ENCODE measurements at places on chromosomes 2 and 18.

DNA sequence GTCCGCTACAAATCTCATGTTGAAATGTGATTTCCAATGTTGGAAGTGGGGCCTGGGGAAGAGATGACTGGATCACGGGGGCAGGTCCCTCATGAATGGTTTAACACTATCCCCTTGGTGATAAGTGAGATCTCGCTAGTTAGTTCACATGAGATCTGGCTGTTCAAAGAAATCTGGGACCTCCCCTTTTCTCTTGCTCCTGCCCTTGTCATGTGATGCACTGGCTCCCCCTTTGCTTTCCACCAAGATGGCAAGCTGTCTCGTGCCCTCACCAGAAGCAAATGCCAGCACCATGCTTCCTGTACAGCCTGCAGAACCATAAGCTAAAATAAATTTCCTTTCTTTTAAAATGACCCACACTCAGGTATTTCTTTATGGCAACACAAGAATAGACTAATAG, 57.3 kb upstream of the C2orf15 start:
- no peak for DNase-seq

DNA sequence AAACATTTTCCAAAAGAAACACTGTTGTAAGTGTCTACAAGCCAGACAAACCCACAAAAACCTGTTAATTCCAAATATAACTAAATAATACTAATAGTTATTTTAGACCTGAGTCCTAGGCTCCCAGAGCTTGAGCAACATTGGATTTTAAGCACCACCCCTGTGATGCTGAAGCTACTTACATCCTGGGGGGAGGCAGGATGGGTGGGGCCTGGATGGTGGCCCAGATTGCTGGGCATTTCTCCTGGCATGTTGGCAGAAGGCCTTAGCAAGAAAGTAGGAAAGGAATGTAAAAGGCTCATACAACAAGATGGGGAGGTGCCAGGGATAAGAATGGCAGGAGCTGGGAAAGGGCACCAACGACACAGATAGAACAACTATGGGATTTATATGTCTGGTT, 50.7 kb upstream of the OTX1 start:
- no peak for DNase-seq

GRCh38 chr2:43328133-43328532, 101.7 kb upstream of the ZFP36L2 start:
- no peak for DNase-seq

DNA sequence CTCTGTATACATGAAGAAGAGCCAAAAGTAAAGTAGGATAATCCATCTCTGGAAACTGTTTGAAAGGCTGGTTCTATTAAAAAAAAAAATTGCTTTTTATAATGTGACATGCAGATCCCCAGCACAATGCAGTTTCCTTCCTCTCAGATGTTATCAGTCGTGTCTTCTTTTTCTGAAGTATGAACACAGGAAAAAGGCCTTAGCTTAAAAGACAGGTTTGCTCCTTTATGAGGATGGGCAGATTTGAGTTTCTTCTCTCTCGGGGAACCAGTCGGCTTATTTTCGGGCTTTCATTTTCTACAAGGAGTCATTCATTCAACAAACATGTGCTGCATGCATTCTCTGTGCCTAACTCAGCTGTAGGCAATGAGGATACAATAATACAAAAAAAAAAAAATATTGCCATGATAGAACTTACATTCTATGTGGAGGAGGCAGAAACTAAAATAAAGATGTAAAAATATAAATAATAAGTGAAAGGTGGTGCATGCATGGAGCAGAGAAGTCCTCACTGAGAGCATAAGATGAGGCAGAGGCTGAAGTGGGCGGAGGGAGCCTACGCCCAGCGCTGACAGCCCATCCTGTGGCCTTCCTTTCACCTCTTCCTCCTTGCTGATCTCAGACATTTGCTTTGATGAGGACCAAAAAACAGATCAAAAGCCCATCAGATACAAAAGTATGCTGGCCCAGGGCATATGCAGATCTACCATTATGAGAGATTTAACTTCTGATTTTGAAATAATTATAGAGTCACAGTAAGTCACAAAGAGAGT, at the start of gene CD226:
TSS of gene CD226 (minus strand) at position 513 of the 773 bp plus-strand sequence. CDS start at position 46, 467 bp downstream.
- DNase-seq, result no peak

DNA sequence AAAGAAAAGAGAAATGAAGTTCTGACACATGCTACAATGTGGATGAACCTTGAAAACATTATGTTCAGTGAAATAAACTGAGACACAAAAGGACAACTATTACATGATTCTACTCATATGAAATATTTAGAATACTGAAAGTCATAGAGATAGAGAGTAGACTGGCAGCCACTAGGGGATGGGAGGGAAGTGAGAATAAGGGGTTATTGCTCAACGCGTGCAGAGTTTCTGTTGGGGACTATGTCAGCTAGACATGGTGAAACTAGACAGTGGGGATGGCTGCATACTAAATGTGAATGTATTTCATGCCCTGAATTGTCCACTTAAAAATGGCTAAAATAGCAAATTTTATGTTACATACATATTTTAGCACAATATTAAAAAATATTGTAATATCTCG, 108.7 kb upstream of the ATL2 start:
- DNase-seq, result no peak

DNA sequence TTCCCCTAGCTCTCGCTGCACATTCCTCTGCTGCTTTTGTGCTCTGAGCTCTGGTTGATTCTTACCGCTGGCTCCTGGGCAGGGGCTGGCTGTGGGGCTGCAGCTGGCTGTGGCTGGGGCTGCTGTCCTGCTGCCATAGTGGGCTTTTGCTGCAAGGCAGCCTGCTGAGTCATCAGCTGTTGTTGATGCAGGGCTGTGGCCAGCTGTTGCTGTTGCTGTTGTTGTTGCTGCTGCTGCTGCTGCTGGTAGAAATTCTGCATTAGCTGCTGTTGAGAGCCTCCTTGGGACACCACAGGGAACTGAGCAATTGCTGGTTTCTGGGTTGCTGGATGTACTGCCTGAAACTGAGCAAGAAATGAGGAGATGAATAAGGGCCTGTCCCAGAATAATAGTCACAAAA, 77.2 kb upstream of the NFU1 start:
- no peak for DNase-seq

DNA sequence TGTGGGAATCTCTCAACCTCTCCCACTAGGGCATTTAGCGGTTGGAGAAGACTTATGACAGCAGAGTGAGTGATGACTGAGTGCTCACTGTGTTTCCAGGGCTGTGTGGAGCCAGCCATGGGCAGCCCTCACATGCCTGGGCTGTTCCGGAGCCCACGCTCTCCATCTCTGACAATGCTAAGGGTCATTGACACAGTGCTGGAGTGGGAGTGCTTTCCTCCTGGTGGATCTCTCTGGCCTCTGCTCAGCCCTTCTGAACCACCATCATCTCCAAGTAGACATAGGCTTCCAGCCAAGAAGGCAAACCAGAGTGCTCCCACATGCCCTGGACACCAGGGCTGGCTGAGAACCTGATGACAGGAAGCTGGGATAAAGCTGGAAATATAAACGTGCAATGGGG, 33.1 kb upstream of the TWIST2 start:
- DNase-seq, result no peak

- DNase-seq, result no peak
These were observed 124.0 kb upstream of the GATA6 start for GRCh38 chr18:22045221-22045918.

DNA sequence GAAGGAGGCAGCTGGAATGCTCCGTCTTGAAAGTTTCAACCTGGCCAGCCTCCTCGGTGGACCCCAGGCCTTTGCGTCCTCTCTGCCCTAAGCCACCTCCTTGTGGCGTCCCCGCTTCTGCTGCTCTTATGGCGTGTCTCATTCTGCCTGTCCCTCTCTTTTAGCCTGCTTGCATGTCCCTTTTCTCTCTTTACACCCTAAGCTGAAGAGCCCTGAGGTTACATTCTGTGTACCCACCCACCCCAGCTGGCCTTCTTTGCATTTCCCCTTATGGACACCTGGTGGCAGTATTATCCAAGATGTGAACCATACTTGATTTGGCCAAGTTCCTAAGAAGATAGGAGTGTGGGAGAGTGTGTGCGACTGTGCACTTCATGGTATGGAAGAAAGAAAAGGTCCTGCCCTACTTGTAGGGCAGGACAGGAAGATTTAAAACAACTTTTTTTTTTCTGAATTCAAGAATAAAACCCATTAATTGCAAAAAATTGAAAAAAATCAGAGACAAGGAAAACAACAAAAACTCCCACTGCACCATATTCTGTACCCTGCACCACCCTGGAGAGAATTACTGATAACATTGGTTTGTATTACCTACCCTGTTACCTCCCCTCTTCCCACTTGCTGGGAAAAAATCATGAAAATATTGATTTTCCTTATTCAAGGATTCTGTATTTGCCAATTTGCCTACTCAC, 77.4 kb downstream of the DYSF start:
- no peak for DNase-seq

GRCh38 chr2:20584045-20584398, 66.9 kb downstream of the HS1BP3 start:
- DNase-seq, result no peak

DNA sequence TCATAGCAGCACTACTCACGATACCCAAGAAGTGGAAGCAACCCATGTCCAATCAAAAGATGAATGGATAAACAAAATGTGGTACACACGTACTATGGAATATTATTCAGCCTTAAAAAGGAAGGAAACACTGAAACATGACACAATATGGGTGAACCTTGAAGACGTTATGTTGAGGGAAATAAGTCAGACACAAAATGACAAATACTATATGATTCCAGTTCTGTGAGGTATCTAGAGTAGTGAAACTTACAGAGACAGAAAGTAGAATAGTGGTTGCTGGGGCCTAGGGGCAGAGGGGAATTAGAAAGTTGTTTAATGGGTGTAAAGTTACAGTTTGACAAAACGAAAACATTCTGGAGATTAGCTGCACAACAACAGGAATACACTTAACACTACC, 24.7 kb downstream of the TLK1 start:
- DNase-seq, result no peak

GRCh38 chr2:234158812-234159211, 108.3 kb downstream of the SPP2 start:
- DNase-seq, result no peak

- no peak for DNase-seq
These were observed 136.4 kb downstream of the LRRC30 start for GRCh38 chr18:7367336-7367735.

DNA sequence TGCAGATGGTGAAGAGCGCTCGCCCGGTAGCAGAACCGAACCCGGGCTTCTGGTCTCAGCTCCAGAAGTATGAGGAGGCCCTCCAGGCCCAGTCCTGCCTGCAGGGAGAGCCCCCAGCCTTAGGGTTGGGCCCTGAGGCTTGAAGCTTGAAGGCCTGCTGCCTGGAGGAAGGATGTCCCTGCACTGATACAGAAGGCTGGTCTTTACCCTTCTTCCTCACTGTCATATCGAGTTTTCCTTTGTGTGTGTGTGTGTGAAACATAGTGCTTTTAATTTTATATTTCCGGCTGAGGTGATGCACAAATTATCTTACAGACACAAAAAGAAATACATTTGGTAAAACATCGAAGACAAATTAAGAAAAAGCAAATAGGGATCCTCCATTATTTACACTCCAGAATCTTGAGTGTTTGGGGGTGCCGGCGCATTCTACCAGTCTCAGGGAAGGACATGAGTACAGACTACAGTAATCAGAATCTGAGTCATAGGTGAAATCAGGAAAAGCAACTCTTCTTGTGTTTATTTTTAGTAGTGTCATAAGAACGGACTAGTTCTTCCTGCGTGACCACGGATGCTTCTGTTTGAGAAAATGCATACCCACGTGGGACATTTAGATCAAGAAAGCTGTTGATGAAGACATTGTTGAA, 1.3 kb downstream of the DUSP28 start:
- no peak for DNase-seq
